ENCODE measurements at places on chromosomes 16 and 17.

DNA sequence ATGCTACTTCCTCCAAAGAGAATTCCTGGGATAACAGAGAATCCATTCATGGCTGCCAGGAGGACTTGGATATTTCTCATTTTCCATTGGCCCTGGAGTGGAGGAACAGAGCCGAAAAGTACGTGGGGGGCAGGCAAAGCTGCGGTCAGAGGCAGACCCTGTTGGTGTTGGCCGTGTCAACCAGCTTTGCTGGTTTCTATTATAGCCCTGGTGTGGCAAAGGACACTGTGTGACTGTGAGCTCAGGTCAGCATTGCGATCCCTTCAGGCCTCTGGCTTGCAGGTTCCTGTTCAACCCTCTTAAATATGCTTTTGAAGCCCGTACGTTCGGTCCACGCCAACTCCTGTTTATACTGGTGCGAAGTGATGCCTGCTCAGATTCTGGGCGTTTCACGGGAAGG lies 596.2 kb downstream of the MAF start:
- no peak for DNase-seq

DNA sequence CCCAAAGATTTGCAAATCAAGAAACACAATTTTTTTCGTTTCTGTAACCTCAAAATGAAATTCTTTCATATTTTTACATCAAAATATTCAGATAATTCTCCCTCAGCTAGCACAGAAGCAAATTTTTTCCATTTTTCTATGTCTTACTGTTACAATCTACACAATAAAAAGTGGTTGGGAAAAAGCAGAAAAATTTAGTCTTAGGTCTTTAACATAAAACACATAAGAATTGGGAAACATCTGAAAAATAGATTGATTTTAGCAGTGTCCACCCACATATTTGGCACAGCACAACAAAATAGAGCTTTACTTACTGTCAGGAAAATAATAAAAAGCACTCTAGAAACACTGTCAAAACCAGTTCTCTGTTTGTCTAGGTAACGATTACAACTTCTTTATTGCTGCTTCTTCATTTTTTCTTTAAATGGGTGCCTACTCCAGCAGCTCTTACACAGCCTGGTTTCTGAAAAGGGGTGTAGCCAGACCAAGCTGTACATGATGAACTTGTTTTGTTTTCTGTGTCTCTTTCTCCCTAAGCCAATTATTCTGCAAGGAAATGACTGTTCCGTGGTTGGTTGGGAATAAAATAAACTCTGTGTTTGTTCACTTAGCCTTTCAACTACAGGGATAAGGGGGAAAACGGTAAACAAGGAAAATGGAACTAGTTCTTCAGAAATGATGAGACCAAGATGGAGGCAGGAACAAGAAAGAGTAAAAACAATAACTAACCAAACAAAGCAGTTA lies at the start of gene ABCA6:
ABCA6 (minus strand) TSS at position 465 of the 744 bp plus-strand sequence. CDS start 1,192 bp downstream, outside the sequence.
- DNase-seq: peak; percentile 11

GRCh38 chr16:75379339-75379738 lies 54.0 kb downstream of the CFDP1 start:
- peak; percentile 24 for DNase-seq

GRCh38 chr16:88923926-88924833 lies 52.8 kb downstream of the CBFA2T3 start:
- no peak for DNase-seq

DNA sequence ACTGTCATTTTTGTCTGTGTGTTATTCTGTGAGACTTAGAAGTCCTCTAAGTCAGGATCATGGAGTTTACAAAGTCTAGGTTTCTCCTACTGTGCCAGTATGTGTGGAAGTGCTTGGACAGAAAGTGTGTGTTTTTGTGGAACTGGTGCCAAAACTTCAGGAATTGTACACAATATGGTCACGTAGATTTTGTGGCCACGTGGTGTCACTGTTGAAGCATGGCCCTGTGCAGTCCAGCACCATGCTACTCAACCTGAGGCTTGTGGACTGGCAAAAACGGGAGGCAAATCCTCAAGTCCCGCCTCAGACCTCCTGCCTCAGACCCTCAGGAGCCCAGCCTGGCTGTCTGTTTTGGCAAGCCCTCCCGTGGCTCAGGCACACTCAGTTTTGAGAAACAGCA lies 16.7 kb upstream of the ALKBH5 start:
- no peak for DNase-seq

- no peak for DNase-seq
Observed at GRCh38 chr17:2963332-2964027, 99.9 kb downstream of the OR1D5 start.

GRCh38 chr17:7293159-7293558 lies 1.3 kb downstream of the YBX2 start:
- no peak for DNase-seq

GRCh38 chr17:12256380-12256995 lies 235.8 kb downstream of the MAP2K4 start:
- peak; percentile 66 for DNase-seq

GRCh38 chr16:67170168-67170948 lies at the start of gene NOL3:
Gene NOL3 (plus strand): TSS chr16:67170538.
- peak; percentile 84 for DNase-seq

- no peak for DNase-seq
Observed at GRCh38 chr17:9872852-9873251, 32.2 kb downstream of the RCVRN start.

DNA sequence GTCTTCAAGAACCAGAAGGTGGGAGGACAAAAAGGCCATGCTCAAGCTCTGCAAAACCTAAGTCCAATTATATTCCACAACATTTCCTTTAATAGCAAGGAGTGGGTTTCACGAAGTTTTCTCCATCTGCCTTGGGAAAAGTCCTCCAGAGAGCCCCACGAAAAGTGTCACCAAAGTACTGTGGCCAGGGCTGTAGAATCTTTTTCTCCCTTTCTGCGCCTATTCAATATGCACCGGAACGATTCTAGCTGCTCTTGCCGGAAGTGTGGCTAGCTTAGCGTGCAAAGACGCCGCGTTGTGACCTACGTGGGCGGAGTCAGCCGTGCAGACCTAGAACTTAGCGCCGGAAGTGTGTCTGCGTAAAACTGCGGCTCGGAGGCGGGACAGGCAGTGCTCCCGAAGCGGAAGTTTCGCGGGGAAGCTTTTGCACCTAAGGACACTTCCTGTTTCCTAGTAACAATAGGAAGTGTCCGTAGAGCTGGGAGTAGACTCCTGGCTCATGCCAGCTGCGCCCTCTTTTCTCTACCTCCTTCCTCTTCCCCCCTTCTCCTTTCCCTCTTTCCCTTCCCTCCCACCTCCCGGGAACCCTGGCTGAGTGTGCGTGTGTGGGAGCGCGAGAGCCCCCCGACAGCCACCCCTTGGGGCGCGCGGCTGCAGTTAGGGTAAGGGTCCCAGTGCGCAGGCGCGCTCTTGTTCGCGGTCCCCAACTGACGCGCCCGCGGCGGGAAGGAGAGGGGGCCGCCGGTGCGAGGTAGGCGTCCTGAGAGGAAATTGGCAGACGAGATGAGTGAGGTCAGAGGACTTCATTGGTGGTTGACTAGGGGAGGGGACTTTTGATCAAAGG lies at the start of the genes ZNF646 and ZNF668:
ZNF646 (plus strand) TSS at position 453 of the 844 bp plus-strand sequence. CDS start 1,903 bp downstream, outside the sequence.
ZNF668 (minus strand) TSS at position 271 of the 844 bp plus-strand sequence. CDS start 9,781 bp downstream, outside the sequence.
- DNase-seq: peak; percentile 99

DNA sequence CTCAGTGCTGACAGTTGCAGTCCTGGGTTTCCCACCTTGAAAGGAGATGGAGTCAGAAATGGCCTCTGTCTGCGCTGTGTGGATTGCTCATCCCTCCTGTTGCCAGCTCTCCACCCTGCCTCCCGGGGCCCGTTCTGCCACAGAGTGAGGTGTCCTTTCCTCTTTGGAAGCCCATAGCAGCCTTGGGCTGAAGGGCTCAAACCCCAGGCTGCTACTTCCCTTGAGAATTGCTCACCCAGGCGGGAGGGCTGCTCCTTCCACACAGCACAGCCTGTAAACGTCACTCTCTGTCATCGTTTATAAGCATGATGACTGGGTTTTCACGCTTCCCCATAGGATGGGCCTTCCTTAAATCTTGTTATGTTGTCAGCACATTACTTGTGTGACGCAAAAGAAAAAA lies 62.7 kb downstream of the FOXK2 start:
- peak; percentile 19 for DNase-seq

DNA sequence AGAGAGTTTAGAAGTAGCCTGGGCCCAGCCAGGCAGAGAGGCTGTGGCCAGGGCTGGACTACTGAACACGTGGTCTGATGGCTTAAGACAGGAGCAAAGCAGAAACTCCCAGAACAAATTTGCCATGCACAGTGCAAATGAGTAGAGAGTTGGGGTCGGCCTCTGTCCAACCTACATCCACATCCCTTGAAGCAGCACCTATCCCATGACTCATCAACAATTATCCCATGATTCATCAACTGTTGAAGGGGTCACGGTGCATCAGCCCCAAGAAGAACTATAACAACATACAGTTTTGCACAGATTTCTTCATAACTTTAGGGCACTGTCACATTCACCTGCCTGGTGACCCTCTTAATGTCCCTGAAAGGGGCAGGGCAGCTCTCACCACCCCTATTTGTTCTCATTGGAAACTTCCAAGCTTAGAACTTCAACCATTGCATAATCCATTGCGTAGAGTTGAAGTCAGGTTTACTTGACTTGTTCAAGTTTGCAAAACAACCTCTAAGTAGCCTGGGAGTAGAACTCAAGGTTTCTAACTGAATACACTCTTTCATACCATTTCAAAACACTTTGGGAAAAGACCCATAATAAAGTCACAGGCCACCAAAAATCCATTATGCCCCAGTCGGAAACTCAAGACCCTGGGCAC lies 235.2 kb upstream of the CDH5 start:
- DNase-seq: peak; percentile 56

- no peak for DNase-seq
Observed at GRCh38 chr16:66513111-66513723, 36.7 kb downstream of the TK2 start.

- peak; percentile 89 for DNase-seq
Observed at GRCh38 chr16:75385507-75386152, 47.7 kb downstream of the CFDP1 start.

DNA sequence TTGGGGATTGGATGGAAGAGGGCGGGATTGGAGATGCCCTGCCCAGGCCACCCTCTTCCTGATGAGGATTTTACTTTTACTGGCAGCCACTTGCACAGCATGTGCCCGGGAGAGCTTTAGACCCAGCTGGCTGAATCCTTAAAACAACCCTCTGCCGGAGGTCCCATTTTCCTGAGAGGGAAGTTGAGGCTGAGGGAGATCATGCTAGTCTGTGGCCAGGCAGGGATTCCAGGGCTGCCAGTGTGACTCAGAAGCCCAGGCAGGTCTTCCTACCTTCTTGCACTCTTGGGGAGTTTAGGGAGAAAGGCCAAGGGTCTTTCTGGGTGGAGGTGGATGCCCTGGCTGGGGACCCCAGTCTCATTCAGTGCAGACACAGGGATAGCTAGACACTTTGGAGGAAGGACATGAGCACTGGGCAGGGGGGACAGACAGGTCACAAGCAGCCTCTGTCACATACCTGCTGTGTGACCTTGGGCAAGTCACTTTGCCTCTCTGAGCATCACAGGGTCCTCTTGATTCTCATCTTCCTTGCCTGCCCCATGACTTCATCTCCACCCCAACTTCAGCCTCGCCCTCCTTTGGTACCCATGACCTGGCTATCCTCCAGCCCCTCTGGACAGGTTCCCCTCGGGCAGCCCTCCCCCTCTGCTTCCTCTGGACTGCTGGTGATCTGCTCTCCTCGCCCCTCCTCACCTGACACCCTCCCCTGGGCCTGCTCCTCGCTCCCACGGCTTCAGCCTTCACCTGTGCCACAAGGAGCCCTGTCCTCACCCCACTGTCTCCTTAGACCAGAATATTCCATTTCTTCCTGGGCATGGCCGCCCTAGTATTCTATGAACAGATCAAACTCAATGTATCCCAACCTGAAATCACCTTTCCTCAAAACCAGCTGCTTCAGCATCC lies 11.3 kb upstream of the DCAF7 start:
- no peak for DNase-seq

- no peak for DNase-seq
Observed at GRCh38 chr17:5986644-5987043, 83.5 kb upstream of the WSCD1 start.
